ENCODE measurements at places on chromosomes 5 and 9.

DNA sequence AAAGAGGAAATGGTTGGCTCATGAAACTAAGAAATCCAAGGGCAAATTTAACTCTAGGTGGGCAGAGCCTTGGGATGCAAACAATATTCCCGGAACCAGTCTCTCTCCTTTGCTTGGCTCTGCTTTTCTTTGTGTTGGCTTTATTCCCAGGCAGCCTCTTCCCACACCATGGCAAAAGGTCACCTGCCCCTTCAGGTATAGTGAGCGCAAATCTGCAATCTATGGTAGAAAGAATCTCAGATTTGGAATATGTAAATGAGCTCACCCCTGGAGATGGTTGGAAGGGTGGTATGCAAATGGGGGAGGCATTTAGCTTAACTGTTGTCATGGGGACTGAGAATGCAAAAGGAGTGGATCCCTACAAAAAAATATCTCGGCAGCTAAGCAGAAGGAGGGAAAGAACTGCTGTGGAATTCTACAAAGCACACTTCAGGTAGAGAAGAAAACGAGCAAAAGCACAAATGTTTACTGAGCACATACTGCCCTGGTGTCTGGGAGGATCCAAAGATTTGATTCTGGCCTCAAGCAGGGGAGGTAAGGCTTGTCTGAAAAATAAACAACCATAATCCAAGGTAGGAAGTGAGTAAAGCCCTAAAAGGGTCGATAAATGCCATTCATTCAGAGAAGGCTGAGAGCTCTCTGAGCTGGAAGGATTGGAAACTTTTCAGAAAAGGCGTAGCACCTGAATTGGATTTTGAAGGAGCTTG lies 139.7 kb downstream of the TLE1 start:
- DNase-seq: no peak

DNA sequence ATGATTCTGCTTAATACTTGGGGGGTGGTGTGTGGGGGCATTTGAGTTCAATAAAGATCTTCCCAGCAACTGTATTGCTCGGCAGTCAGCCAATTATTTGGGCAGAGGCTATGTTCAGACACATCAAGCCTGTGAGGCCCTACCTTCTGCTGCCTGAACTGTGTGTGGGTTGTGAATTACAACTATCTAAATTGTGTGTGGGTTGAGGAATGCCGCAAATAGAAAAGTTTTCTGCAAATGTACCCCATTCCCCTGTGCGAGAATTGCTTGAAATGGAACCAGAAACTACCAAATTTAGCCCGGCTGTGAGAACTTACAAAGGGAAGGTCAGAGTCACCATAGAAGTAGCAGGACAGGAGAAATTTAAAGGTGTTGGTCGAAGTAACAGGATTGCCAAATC lies 360.0 kb upstream of the PIK3R1 start:
- DNase-seq: no peak

- DNase-seq: peak; percentile 37
These were observed 220.1 kb downstream of the FAM114A2 start for GRCh38 chr5:153818626-153819025.

- no peak for DNase-seq
These were observed 819 bp downstream of the LSM11 start for GRCh38 chr5:157744051-157745011.

GRCh38 chr9:15182730-15183129 lies 124.3 kb downstream of the TTC39B start:
- DNase-seq: no peak

- DNase-seq: peak; percentile 9
These were observed 70.1 kb upstream of the CNOT6 start for GRCh38 chr5:180424094-180424493.

DNA sequence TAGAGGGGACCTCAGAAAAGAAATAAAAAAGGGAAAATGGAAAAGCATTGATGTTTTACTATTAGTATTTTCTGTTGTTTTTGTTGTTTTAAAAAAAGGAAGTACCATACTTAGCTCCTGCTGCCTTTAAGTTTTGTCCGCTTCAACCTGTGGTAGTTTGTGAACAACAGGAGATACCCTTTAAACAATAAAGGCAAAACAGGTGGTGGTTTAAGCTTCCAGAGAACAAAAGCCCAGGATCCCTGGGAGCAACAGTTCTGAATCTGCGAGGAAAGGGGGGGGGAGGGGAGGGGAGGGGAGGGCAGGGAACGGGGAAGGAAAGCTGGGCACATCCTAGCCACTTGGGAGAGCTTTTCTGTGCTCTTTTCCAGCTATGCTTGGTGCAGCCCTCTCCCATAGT lies 2.1 kb upstream of the PSIP1 start:
- no peak for DNase-seq

DNA sequence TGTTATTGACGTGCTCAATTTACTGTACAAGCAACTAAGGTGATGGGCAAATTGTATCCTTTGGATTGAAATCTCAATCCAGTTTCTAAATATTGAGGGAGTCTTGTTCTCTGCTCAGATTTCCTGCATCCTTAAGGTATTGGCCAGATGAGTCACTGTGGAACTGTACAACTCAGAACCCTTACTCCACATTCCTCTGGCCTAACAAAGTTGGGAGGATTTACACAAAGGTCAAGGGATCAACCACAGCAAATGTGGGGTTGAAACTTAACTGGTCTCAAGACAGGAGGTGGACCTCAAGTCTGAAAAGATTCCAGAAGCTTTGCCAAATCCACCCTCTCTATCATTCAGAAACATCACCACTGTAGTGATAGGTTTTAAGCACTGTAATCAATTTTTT lies 81.5 kb upstream of the AGXT2 start:
- DNase-seq: peak; percentile 95

- no peak for DNase-seq
These were observed 19.3 kb downstream of the STARD4 start for GRCh38 chr5:111493031-111493430.

DNA sequence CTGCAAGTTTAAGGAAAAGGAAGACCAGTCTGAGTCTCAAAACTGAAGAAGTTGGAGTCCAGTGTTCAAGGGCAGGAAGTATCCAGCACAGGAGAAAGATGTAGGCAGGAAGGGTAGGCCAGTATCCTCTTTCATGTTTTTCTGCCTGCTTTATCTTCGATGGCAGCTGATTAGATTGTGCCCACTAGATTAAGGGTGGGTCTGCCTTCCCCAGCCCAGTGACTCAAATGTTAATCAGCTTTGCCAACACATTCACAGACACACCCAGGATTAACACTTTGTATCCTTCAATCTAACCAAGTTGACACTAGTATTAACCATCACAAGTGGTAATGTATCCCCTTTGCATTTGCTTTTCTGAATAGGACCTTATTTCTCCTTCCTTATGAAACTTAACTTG lies 535.9 kb upstream of the FTMT start:
- DNase-seq: no peak

DNA sequence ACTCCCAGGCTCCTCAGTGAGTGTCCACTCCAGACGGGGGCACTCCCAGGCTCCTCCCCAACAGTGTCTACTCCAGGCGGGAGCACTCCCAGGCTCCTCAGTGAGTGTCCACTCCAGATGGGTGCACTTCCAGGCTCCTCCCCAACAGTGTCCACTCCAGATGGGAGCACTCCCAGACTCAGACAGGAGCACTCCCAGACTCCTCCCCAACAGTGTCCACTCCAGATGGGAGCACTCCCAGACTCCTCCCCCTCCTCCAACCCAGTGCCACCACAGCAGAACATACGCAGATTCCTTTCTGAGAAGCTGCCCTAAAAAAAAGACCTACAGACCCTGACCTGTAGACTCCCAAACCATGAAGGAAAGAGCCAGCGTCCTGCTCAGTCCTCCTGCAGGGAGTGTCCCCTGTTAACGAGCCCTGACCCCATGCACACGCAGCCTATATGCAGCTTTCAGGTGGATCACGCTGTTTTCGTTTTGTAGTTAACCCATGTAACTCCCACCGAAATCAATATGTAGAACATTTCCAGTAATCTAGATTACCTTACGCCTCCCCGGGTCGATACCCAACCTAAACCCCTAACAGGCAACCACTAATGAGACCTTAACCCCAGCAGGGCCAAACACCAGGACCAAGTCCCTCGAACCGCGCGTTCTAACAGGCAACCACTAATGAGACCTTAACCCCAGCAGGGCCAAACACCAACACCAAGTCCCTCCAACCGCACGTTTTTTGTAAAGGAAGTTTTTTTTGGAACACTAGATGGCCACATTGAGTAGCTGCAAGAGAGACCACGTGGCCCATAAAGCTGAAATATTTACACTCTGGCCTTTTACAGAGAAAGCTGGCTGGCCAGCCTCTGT lies 15.7 kb downstream of the PNPLA7 start:
- DNase-seq: peak; percentile 68

- DNase-seq: no peak
These were observed 10.2 kb downstream of the PRRX2 start for GRCh38 chr9:129675620-129676019.

DNA sequence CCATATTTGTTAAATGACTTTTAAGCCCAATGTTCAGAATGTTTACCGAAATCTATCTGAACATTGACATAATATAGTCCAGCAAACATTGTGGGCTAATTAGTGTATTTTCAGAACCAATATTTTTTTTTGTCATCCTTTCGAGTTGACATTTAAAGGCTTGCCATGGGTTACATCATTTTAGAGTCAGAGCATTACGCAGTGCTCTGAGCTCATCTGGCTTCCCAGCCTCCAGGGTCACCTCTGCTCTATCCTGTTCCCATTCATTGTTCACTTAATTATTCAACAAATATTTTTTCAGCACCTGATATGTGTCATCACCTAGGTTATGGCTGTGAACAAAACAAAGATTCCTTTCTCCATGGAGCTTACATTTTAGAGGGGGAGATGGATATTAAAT lies 80.2 kb downstream of the SREK1 start:
- no peak for DNase-seq

DNA sequence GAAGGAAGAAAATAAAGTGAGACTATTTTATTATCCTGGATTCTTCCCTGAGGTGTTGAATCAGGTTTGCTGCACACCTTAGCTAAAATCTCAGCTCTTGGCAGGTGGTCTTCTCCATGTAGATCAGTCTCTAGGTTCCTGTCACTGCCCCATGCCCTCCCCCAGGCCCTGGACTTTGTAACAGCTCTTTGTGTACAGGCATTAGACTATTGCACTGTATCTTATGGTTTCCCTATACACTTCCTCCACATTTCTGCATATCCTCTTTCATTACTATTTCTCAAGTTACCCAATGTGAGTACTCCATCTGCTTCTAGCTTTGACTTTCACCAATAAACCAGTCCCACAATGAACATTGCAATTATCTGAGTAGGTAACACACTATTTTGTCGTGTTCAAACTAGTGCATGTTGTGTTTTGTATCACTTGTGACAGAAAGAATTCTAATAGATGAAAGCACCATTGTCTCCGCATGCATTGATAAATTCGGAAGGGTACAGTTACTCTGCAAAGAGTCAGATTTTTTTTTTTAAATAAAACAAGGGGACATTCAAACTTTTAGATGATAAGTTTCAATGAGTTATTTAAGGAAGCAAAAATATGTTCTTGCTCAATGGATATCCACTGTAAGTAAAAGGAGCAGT lies 1348.7 kb upstream of the C9orf72 start:
- no peak for DNase-seq

DNA sequence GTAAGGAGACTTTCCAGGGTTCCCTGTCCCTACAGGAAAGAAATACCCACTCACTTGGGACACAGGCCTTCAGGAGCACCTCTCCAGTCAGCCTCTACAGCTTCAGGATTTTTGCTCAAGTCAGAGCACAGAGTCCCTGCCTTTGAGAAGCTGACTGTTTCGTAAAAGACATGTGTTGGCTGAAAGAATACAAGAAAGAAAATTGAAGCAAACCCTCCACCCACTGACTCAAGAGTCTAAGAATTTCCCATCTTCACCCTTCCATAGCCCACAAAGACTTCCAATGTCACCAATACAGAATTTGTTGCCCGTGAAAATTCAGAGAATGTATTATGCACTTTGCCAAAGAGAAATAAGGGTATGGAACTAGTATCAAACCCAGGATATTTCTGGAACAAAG lies 53.0 kb upstream of the ZNF622 start:
- DNase-seq: no peak

GRCh38 chr5:107391787-107392186 lies 278.9 kb downstream of the EFNA5 start:
- DNase-seq: no peak

GRCh38 chr5:124648902-124649467 lies 97.5 kb downstream of the ZNF608 start:
- no peak for DNase-seq

- no peak for DNase-seq
These were observed 318.7 kb downstream of the TLE1 start for GRCh38 chr9:81370650-81371049.

DNA sequence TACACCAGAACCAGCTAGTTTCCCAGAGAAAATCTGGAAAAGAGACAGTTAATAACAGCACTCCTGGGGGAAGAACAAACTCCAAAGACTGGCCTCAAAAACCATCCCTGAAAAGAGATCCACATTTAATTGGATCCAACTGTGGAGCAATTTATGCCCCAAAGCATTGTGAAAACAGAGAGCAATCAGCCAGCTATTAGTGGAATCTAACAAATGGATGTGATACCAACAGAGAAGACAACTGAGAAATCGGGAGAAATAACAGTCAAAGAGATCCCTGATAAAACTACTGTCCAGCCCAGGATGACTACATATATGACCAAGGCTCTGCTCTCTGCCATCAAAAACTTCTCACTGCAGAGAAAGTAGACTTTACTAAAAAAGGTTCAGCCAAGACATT lies 40.5 kb upstream of the TRIO start:
- no peak for DNase-seq

- DNase-seq: no peak
These were observed 86.6 kb downstream of the ZNF608 start for GRCh38 chr5:124659798-124660197.

DNA sequence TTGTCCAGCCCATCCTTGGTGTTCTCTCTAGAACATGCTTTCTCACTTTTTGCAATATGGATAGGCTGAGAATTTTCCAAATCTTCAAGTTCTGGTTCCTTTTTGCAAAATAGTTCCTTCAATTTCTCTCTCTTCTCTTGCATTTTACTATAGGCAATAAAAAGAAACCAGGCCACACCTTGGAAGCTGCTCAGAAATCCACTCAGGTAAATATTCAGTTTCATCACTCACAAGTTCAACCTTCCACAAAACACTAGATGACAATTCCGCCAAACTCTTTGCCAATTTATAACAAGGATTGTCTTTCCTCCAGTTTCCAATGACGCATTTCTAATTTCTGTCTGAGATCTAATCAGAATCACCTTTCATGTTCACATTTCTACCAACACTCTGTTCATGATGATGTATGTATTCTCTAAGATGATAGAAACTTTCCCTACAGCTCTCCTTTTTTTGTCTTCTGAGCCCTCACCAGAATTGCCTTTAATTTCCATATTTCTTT lies 204.2 kb upstream of the PIK3R1 start:
- DNase-seq: no peak

DNA sequence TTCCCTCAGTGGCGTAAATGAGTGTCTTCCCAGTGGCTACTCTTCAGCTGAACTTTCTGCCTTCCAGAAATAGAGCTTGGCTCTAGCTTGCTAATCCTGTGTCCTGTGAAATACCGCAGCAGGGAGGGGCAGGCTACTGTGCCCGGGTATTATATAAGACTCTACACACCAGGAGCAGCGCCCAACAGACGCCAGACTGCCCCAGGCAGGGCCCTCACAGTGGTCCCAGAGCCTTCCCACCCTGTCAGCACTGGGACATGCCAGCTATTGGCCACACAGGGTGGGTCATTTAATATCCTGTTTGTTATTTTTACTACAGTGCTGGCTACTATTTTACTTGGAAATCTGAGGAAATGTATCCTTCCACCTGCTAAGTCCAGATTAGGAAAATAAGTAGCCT lies 121.0 kb downstream of the FEM1C start:
- DNase-seq: no peak

GRCh38 chr9:72873456-72873855 lies 79.4 kb downstream of the ALDH1A1 start:
- DNase-seq: no peak

GRCh38 chr5:143306040-143306439 lies 97.4 kb downstream of the NR3C1 start:
- no peak for DNase-seq

Measured in fibroblast of mammary gland (primary cell).